Umbilical cord (tissue), 2 donors: ENCODE measurements at places on chromosomes 3 and 15. TPM values are rescaled to one million over a fixed set of nuclear protein-coding genes. Genes with fewer than 3 reads are reported as not detected.

- no peak for DNase-seq
These were observed 218.2 kb downstream of the ATP8B4 start for GRCh38 chr15:49900903-49901235.

Gene OXTR
- 57.5 TPM for total RNA-seq

Gene SLC9A9
- 43.6 TPM for total RNA-seq

- DNase-seq, result no peak
These were observed 7.1 kb downstream of the WDR72 start for GRCh38 chr15:53752406-53752805.

GRCh38 chr15:63545520-63545919 is 41.1 kb downstream of the USP3 start:
- no peak for DNase-seq

DNA sequence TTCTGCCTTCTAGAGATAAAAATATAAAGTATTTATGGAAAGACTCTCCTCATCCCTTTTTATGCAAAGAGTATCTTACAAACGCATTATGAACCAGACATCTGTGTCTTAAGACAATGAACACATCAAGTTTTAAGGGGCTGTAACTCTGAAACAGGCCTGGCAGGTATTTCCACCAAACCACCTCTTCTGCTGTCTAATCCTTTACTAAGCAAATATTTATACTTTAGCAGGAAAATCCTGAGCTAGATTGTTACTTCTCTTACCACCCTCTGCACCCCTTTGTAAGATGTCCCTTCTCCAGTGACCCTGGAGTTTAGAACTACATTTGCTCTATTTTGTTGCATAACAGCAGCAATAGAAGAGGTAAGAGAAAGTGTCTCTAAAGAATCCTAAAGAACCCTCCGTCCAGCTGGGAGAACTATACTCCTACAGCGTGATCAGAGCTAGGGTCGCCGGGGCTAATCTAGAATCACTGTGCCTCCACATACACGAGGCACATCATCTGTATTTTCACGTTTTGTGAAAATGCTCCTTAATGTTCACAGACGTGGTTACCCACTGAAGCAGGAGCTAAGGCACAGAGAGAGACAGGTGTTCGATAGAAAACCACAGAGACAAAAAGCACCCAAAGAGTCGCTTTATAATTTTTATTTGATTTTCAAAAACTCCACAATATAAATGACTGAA is 129.6 kb downstream of the FOXP1 start:
- DNase-seq, result no peak

DNA sequence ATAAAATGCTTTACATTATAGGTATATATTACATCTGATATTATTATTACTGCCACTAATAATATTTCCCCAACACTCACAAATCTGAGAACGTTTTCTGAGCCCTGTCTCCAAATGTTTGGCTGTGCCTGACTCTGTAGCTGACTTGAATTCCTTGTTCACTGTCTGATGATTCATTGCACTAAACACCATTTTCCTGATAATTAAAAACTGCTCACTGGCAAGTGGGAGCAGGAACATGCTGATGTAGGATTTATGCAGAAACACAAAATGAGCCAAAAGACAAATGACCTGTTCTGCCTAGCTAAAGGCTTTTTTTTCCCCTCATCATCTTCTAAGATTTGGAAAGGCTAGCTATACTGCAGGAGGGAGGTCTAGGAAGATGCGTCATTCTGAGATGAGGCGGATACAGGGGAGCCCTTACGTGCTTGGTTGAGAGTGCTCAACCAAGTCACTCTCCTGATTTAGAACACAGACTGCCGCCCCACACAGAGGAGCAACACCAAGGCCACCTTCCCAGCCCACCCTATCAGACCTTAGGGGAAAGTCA is 380.7 kb downstream of the EPHB1 start:
- no peak for DNase-seq

DNA sequence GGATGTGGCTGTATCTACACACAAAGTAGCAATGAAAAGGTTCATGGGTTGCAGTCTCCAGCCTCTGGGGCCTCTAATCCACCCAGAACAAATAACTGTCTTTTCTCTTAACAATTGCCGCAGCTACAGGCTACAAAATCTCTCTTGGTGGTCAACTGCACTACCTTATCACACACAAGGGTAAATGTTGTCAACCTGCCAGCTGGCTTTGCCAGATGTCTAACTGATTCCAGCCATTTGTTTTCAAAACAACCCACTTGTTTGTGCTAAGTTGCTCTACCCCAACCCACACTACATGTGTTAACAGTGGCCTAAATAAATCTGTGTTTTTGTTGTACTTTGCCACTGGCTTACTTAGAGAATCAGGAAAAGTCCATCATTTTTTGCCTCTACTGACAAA is 447.3 kb downstream of the TAFA4 start:
- no peak for DNase-seq

Gene TMEM158
- 72.2 TPM for total RNA-seq

Gene AP3B2
- 2.9 TPM for total RNA-seq

DNA sequence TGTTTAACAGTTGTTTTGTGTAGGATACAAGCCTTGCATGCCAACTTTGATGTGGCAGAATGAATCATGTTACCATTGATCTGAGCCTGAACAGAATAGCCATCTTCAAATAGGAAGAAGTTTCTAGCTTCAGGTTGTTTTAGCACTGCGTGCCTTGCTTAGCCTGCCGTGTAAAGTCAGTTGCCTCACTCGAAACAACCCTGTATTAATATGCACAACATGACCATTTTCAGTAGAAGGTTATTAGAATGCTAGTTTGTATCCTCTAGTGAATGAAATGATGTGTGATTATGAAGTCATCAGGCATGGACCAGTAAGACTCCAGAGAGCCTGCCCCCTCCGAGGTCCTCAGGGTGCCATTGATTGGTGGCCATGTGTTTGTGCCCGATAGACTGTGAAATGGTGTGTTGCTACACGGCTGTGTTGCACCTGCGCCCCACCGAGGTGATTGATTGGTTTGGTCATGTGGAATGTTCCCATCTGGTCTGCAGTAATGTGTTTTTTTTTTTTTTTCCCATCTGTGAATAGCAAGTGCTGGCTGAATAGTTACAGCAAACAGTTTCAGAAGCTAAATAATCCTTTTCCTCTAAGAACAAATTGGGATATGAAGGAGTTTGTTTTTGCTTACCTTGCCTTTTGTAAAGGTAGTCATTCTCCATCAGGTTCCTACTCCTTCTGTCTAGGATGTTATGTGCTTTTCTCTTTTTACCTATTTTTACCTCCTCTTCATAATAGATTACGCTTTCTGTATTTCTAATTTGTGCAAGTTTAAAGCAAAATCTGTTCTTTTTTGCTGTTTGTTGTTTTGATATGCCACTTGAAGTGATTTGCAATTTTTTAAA is 214.9 kb downstream of the TCF12 start:
- DNase-seq, result no peak

DNA sequence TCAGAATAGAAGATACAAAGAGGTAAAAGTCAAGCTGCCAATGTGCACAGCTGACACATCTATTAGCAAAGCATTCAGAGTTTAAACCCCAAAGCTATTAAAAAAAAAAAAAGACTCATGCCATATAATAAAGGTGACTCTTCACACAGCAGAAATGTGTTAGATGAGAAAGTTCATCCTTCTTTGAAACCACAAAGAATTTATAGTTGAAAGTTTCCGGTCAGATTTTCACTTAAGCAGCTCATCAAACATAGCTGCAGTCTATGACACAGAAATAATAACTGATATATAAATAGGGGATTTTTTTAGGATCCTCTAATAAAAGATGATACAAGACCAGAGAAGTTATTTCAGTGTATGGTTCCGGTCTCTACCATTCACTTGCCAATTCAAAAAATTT is 76.6 kb downstream of the WWTR1 start:
- DNase-seq, result no peak

- DNase-seq, result no peak
These were observed 35.1 kb downstream of the GASK1A start for GRCh38 chr3:43014241-43014640.

DNA sequence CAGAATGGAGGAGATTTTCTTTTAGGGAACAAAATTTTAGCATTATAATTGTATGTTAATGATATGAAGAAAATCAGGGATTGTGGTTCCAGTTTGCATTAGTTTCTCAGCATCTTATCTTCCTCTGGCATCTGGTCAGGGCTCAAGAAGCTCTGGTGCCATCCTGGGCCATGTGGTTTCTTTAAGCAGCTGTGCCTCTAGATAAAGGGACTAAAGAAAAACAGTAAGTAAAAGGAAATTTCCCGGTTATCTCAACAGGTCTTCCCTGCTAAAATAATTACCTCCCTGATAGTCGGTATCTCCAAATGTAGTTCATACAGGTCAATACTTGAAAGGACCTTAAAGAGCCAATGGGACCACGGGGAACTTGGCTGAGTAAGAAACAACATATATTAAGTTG is 375.1 kb upstream of the RBMS3 start:
- no peak for DNase-seq

- DNase-seq, result peak; percentile 68
These were observed 46.4 kb downstream of the ST3GAL6 start for GRCh38 chr3:98809557-98809956.

DNA sequence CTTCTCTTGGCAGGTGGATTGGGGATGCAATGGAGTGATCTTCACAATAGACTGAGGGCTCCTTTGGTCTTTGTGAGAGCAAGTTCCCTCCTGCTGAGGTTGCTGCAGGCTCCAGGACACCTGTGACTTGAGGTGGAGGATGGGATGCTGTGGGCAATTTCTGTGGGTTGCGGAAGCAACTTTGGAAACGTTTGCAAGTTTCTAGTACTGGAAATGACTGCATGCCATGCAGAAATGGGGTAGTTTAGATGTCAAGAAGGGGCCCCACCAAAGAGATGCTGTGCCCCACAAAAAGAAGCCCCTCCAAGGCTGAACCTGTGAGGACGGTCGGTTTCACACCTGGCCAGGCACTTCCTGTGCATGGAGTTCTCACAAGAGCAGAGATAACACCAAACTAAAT is 80.4 kb upstream of the XCR1 start:
- no peak for DNase-seq

DNA sequence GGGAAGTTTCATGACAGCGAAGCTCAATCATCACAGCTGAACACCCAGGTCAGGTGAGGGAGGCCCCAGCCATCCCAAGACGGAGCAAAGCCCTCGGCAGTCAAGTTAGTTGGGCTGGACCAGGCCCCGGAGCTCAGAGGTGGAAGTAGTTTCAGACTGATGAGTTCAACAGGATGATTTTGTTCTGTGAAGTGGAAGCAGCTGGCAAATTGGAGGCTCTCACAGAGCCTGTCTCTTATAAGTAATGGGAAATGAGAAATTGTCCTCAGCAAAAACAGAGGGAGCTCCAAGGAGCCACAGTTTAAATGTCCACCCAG is 245.1 kb downstream of the XXYLT1 start:
- no peak for DNase-seq

GRCh38 chr3:126100634-126101301 is 16.8 kb upstream of the SLC41A3 start:
- no peak for DNase-seq

GRCh38 chr3:124919756-124920155 is 14.8 kb downstream of the MUC13 start:
- no peak for DNase-seq

Gene ZNF80
- 2.4 TPM for total RNA-seq

DNA sequence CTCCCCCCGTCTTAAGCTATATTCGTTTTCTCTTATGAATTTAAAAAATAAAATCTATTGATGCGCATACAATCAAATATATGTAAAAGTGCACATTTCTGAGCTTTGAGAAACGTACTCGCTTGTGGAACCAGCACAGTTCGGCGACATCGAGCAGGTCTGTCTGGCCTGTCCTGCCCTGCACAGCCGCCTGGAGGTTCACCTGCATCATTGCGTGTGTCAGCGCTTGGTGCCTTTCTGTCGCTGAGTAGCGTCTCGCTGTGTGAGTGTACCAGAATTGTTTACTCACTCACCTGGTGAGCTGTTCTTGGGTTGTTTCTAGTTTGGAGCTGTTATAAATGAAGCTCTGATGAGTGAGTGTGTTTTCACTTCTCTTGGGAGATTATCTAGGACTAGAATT is 104.0 kb downstream of the VGLL4 start:
- DNase-seq, result peak; percentile 40

Gene ERICH6
- total RNA-seq, result not detected

- no peak for DNase-seq
These were observed 760.4 kb downstream of the MCTP2 start for GRCh38 chr15:94991718-94992117.

Gene EPHA6
- 1.4 TPM for total RNA-seq

- DNase-seq, result no peak
These were observed 69.4 kb downstream of the EXOG start for GRCh38 chr3:38565339-38566214.

- peak; percentile 63 for DNase-seq
These were observed 226.7 kb upstream of the C2CD4B start for GRCh38 chr15:62391641-62392262.

DNA sequence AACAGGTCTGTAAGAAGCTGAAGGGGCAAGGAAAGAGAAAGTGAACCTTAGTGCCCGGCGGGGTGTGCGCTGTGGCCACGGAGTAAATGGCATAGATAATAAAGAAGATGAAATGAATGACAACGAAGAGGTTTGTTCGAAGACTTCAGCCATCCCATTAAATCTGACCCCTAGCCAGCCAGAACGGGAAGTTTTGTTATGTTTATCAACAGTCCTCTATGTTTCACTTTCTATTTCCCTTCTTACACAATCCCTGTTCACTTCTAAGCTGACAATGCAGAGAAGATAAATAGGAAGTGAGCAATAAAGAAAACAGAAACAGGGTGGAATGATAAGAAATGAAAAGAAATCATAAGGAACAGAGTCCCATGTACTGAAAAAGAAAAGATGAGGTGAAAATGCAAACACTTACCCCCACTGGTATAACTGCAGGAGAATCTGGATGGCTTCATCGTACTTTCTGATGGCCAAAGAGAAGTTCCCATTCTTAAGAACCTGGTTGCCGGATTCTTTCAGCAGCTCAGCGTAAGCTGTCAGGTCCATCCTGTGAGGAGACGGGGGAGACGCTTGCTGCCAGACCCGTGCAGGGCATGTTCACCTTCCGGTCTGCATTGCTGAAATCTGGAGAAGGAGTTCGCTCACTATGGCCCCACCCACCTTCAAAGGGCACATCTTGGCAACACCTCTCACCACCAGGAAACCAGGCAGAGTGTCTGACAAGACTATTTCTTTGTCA is 36.8 kb downstream of the TRANK1 start:
- peak; percentile 62 for DNase-seq

GRCh38 chr3:69406163-69406562 is 20.3 kb upstream of the FRMD4B start:
- no peak for DNase-seq

DNA sequence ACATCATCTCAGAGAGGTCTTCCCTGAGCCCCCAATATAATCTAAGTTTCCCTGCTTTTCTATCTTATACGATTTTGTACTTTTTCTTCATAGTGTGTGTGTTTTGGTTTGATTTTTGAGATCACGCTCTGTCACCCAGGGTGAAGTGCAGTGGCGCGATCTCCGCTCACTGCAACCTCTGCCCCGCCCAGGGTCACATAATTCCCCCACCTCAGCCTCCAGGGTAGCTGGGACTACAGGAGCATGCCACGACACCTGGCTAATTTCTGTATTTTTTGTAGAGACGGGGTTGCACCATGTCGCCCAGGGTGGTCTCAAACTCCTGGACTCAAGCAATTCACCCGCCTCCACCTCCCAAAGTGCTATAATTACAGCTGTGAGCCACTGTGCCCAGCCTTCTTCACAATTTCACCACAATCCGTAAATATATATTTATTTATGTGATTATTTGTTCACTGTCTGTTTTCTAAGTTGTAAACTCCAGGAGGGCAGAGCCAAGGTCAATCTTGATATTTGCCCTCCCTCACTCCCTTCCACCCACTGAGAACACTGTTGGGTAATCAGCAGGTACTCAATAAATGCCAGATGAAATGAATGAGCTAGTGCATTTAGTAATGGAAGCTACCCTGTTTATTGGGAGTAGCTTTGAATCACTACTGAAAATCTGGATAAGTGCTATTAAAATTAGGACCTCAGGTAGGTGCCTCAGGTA is 547 bp upstream of the KNSTRN start:
- no peak for DNase-seq
